Body of pancreas (tissue), 4 donors: ENCODE measurements at places on chromosomes 6 and 20.

GRCh38 chr20:59580146-59580946 is 24.0 kb upstream of the PHACTR3 start:
- no peak for DNase-seq

DNA sequence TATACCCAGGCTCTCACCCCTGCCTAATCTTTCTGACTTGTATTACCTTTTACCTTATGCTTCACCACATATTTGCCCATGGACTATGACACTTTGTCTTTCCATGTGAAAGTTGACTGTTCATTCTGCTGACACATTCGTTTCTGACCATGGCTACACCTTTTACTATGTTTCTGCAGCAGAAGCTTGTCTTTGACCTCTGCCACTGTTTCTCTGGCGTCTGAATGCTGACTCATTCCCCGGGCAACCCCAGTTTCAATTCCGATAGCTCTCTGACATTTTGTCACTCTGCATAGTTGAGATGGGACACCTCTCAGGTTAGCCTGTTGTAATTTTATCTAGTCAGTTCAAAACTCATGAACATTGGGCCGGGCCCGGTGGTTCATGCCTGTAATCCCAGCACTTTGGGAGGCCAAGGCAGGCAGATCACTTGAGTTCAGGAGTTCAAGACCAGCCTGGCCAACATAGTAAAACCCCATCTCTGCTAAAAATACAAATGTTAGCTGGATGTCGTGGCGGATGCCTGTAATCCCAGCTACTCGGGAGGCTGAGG is 50.7 kb downstream of the SLC26A8 start:
- no peak for DNase-seq

- no peak for DNase-seq
Observed at GRCh38 chr6:21596949-21597682, 3.6 kb downstream of the SOX4 start.

DNA sequence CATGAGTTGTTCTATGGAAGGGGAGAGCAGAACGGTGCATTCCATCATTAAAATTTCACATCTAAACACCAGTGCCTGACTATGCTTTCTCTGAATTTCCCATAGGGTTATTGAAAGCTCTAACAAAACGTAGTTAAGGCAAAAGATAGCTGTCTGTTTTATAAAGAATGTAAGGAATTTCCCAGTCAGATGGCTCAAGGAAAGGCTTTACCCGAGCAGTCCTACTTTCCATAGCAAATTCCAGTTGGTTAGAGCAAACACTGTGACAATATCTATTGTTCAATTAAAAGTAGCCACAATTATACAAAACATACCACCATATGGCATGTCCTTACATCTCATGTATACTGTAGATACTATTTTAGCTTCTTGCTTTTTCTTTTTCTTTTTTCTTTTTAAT is 1059.5 kb upstream of the FLRT3 start:
- no peak for DNase-seq

DNA sequence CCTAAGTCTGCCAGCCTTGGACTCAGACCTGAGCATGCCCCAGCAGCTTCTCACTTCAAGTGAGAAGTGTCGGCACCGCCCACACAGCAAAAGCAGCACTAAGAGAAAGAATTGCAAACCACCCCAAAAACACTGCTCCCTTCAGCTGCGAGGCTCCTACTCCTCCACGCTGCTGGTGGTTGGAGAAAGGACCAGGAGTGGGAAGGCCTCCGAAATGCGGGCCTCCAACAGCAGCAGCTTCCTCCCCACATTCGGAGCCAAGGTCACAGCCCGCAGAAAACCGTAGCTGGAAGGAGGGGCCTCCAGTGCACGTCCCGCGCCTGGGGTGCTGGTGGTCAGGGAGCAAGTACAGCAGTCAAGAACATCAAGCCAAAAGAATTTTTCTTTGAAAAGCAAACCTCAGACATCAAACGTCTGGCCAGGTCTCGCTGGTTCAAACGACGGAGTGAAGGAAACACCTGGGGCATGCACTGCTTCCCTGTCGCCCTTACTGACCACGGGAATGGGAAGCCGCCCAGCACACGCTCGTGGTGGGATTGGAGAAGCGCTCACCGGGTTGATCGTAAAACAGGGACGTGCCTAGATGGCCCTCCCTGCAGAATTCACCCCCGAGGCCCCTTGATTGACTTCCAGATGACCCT is 185.6 kb upstream of the CST7 start:
- DNase-seq: peak; percentile 1

DNA sequence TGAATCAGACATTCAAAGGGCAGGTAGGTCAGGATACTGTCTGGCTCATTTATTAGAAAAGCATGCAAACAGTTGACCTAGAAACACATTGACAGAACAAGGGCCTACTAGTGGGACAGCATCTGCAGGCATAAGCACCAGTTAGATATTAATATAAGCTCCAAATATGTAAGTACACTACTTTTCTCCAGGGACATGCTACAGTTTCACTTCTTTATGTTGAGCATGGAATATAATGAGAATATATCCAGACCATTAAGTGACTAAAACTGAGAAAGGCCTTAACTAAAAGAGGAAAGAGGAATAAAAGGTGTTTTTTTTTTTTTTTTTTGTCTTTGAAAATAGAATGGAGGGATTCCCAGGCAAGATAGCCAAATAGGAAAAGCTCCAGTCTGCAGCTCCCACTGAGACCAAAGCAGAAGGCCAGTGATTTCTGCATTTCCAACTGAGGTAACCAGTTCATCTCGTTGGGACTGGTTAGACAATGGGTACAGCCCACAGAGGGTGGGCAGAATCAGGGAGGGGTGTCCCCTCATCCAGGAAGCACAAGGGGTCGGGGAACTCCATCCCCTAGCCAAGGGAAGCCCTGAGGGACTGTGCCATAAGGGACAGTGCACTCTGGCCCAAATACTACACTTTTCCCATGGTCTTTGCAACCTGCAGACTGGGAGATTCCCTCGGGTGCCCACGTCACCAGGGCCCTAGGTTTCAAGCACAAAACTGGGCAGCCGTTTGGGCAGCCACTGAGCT is 251.6 kb downstream of the PHF3 start:
- no peak for DNase-seq

DNA sequence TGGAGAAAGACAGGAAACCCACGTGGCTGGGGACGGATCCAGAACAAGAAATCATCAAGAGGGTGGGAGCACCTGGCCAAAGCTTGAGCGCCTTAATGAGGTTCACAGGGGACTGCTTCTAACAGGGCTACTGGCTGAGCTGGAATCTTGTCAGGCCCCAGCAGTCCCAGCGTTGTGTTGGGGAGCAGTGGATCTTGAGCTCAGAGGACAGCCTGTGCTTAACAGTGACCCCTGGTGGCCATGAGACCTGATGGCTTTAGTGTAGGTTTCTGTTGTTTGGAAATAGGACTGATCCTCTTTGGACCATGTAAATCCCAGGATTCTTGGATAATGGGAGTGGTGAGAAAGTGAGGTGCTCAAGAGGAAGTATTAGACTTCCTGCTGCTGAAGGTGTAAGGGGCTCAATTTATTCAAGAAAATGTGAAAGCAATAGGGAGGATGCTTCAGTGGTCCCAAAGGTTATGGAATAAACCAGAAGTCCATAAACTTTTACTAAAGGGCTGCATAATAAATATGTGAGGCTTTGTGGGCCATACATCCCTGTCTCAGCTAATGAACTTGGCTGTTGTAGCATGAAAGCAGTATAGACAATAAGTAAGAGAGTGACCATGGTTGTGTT is 216.2 kb downstream of the NFATC2 start:
- DNase-seq: peak; percentile 62

DNA sequence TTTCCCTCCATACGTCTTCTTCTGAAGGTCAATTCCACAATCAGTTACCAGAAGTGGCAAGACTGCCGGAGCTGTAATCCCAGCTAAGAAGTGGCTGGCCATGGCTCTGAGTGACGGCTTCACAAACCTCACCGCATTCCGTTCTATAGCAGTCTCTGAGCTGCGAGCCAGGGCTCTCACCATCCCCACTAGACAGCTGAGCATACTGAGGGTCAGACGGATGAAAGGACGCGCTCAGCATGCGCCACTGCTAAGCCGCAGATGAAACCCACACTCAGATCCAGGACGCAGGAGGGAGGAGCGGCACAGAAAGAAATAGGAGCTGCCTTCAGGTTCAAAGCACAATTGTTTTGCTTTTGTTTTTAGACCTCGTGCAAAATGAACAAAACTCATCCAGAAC is 97.9 kb downstream of the ANKRD60 start:
- DNase-seq: no peak

- no peak for DNase-seq
Observed at GRCh38 chr6:139981768-139982181, 607.3 kb upstream of the CITED2 start.

GRCh38 chr6:102066301-102066700 is 672.8 kb downstream of the GRIK2 start:
- DNase-seq: no peak

GRCh38 chr6:137830511-137830911 is 36.5 kb upstream of the TNFAIP3 start:
- DNase-seq: no peak

DNA sequence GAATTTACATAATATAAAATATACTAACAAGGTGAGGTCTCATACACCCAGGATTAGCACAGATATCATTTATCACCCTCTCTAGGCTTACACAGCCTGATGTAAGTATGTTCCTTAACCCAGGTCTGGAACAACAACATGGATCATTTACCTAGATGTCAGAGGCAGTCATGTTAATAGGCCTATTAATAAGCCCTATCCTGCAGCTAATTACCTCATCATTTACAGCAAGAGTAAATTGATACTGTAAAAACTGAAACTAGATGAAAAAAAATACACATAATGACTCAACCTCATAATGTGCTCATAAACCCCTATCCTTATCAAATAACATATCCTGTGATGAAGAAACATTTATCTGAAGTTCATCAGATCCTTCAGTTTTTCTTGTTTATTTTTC is 334.3 kb upstream of the MANEA start:
- no peak for DNase-seq

DNA sequence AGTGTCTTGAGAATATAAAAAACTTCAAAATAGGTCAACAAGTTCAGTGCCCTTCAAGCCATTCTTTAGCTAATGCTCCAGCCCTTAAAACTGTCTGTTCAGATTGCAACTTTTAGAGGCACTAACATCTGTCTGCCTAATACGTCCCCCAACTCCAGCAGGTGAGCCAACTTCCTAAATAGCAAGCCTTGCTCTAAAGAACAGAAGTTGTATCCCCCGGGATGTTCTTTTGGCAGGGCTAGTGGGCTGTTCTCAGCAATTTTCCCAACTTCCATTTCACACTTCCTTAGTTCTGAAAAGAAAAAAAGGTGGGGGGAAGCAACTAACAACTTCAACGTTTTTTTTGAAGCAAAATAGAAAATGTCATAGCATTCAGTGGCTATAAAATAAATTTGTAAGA is 290.0 kb upstream of the PTCHD4 start:
- no peak for DNase-seq

DNA sequence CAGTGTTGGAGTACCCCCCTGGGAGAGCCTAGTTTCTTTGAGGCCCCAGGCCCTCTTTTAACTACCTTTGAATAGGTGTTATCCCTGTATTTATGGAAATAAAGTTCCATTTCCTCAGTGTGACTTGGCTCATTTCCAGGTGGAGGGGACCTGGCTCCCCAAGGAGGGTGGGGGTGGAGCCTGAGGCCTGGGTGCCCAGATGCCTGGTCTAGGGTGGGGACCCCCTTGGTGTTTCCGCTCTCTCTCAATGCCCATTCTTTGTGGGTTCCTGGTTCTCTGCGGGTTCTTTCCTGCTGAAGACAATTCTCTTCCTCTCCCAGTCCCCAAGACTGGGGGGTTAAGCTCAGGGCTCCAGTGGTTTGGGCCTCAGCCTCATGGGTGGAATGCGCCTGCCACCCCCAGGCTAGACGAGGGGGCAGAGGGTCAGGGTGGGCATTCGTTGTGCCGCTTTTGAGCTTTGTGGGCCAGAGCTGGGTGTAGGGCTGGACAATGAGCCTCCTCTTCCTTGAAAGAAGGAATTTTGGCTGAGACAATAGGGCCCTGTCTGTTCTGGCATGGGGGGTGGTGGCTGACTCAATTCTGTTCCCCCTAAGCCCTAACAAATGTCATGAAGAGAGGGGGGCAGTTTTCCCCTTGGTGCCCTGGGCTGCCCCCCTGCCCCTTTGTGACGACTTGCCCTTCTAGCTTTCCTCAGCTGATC is 686 bp upstream of the EGFL8 start:
- DNase-seq: no peak

DNA sequence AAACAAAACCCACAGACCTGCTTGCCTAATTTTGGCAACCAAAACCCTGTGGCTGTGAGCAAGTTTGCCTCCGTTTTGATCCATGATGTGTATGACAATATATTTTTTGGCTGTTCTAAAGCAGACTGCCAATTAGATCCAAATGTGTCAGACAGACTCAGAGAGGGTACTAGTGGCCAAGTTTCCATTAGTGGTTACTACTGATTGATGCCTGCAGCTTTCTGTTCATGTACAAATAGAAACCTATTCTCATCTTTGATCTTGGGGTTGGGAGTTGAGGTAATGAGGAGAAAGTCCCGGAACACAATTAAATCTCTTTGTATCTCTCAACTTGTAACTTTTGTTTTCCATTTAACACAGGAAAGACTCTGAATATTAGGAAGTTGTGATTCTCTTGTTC is 100.9 kb downstream of the RNF144B start:
- DNase-seq: no peak

DNA sequence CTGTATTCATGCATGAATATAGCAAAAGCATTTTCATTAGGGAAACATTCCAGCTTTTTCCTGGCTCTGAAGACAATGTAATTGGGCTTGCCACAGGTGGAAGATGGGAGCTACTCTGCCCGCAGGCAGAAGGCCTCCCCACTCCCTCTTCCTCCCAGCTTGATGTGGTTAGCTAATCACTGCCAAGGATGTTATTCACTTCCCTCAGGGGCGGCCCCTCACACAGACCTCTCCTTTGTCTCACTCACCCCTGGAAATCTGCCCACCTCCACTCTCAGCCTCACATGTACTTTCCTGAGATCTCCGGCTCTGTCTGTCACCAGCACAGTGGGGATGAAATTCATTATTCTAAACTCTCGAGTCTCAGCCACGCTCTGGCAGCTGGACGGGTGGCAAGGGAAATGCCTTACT is 100.7 kb downstream of the ANKRD60 start:
- peak; percentile 21 for DNase-seq

GRCh38 chr6:168171673-168172353 is 92.8 kb upstream of the FRMD1 start:
- no peak for DNase-seq

GRCh38 chr6:39077882-39078594 is 29.5 kb downstream of the GLP1R start:
- no peak for DNase-seq

DNA sequence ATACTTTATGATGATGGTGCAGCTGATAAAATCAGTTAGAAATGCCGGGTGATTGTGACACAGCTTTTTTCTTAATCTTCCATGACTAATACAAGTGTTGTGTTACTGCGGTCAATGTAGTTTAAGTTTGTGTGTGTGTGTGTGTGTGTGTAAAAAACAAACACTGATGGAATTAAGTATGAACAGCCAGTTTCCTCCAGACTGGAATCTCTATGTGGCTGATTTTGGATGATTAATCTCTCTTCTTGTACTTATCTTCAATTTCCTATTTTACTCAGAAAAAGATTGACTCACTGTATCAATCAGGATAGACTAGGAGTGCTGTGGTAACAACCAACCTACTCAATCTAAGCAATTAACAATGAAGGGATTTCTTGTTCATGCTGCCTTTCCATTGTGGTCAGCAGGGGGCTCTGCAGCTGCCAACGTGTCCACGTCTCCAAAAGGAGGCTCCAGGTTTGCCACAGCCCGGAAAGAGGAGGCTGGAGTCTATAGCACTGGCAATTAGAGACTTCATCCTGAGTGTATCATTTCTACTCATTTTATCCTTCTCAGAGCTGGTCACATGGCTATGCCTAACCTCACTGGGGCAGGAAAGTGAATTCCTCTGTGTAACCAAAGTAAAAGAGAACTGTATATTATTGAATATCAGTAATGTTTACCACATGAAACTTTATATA is 107.7 kb downstream of the CD109 start:
- DNase-seq: peak; percentile 22
